ENCODE measurements at places on chromosomes 2 and 18.

GRCh38 chr2:101720732-101721131 lies 23.2 kb downstream of the MAP4K4 start:
- DNase-seq = no peak

DNA sequence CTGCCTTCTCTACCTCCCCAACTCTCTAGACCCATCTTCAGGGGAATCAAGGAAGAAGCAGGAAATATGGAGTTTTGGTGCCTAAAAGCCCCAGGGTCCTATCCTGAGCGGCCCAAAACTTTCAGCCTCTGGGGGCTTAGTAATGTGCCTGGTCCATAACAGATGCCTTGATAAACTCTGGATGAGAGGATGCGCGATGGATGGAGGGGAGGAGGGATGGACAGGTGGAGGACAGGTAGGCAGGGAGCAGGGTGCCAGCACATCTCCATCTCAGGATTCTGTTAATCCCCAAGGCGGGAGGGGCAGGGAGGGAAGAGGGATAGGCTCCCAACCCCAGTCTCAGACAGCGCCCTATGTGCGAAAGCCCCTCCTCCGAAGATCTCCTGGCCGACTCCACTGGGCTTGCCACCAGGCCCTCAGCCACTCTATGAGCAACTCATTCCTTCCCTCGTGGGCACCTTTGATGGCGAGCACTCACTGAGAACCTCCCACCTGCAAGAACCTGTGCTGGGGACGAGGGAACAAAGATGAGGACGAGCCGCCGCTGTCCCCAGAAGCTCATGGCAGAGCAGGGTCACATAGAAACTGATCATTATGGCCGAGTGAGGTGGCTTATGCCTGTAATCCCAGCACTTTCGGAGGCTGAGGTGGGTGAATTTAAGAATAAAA lies 23.1 kb downstream of the HS1BP3 start:
- no peak for DNase-seq

GRCh38 chr2:37201208-37201607 lies 4.9 kb downstream of the CEBPZOS start:
- no peak for DNase-seq

- DNase-seq = no peak
Measured at GRCh38 chr2:193885419-193885818, 1690.7 kb upstream of the TMEFF2 start.

DNA sequence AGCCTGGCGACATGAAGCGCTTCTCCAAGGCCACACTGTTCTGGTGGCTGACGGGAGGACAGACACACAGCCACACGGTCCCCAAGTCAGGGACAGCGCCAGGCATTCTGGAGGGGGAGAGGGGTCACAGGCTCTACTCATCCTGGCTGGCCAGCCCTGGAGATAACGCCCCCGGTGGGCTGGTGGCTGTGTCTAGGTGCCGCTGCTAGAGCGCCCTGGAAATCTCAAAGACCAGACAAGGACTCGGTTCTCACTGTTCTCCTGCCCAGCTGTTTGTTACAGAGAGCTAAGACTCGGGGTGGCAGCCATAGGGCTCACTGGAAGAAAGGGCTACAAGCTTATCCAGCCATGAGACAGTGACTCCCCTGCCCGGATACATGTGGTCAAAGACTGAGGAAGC lies 72.0 kb downstream of the KCNF1 start:
- no peak for DNase-seq

GRCh38 chr2:98578231-98578630 lies 30.1 kb downstream of the COA5 start:
- no peak for DNase-seq

GRCh38 chr2:178401994-178402437 lies 49.0 kb downstream of the PRKRA start:
- no peak for DNase-seq

GRCh38 chr18:77906103-77906892 lies 656.6 kb downstream of the GALR1 start:
- no peak for DNase-seq

GRCh38 chr2:237633061-237633561 lies 5.7 kb downstream of the LRRFIP1 start:
- DNase-seq = no peak

DNA sequence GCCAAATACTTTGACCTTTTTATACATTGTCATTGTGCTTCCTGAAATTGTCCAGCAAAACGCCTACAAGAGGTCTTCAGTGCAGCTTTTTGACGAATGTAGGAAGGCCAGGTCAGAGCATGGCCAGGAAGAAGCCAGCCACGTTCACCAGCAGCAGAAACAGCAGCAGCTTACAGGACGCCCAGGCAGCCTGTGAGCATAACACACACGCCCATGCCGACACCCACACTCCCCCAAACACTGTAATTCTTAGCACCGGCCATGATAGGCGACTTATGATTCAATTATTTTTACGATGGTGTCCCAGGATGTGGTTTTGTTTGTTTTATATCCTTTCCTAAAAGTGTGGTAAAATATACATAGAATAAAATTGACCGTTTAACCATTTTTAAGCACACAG lies 249.1 kb upstream of the SALL3 start:
- no peak for DNase-seq

GRCh38 chr2:172403402-172403801 lies 24.0 kb upstream of the ITGA6 start:
- DNase-seq = no peak

DNA sequence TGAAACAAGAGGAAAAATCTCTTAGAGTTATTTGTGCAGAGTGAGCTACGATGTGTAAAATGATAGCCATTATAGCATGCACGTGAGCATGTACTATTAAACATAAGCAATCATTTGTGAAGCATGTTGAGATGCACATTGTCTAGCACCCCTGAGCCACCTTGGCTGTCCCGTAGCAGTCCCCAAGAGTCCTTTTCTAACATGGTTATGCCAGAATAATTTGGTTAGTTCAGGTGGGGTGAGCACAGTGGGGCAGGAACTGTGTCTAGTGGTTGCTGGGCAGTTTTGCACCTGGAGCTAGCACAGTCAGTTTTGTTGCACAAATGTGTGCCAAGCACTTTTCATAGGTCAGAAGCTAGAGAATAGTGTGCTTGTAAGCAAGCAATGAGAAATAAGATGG lies 809.8 kb downstream of the RNF144A start:
- DNase-seq = no peak

DNA sequence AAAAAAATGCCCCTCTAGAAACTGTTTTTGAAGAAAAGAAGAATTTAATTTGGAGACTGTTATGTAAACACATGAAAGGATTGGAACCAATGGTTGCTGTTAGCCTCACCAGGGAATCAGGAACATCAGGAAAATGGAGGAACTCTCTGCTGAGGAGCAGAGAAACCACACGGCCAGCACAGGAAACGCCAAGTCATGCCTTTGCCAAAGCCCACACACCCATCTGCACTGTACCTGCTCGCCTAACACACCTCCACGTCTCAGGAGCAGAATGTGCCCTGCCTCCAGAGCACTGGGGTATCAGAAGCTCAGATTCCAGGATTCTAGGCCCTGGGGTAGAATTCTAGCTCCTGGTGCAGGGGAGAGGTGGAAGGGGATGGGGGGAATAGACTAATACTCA lies 9.8 kb upstream of the SCYGR1 start:
- peak; percentile 30 for DNase-seq

DNA sequence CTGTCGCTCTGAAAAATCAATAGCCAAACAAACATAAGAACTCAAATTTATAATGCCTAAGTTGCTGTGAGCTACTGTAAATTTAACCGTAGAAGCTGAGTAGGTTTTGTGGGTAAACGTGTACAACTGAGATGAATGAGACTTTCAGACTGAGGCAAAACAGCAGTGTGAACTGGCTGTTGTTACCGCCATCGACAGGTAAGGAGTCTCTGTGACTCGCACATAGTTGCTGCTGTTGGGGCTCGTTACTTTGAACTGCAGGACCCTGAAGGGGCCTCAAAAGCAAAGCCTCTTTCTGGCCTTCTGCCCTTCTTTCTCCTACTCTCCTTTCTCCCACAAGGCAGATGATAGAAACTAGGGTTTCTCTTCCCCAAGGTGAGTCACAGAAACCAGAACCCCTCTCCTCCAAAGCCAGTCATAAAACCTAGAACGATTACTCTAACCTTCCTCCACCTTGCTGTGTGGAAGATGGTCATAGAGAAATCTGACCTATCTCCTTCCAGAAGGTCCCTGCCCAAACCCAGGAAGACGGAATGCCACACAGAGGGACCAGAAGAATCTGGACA lies 101.2 kb downstream of the DLGAP1 start:
- no peak for DNase-seq

DNA sequence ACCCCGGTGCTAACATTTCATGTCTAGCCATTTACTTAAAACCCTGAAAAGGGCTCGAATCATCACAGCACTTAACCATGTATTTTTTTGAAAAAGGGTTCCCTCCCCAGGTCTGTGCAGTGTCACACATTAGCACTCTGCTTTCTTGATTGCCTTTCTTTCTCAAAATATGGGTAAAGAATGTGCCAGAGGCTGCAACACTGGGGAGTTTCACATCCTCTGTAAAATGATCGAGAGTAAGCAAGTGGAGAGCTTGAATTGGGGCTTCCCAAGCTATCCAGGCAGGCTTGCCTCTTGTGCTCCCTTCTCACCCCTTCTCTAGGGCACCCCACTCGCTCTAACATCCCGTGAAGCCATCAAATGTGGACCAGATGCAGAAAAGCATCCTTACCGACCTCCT lies 177.0 kb upstream of the CCDC68 start:
- no peak for DNase-seq

GRCh38 chr18:54210463-54210862 lies 14.0 kb downstream of the MBD2 start:
- DNase-seq = no peak

GRCh38 chr2:72999729-73000725 lies 71.5 kb downstream of the SFXN5 start:
- DNase-seq = no peak

- DNase-seq = no peak
Measured at GRCh38 chr2:42115588-42115987, 53.6 kb upstream of the EML4 start.

GRCh38 chr2:134772493-134773169 lies 53.8 kb upstream of the TMEM163 start:
- no peak for DNase-seq

DNA sequence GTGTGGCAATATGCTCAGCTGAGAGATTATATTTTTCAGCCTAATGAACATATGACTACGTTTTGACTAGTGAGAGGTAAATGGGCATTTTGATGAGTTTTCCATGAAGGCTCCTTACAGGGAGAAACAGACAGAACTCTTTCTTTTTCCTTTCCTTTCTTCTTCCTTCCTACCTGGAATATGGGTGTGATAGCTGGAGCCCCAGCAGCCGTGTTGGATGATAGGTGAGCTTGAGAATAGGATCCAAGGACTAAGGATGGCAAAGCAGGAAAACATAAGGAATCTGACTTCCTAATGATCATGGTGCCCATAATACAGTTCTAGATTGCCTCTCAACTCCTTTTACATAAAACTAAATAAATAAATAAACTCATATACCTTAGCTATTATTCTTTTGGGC lies 124.0 kb downstream of the MAIP1 start:
- DNase-seq = no peak
